WTC11 (cell line): ENCODE measurements at places on chromosomes 12 and 14. TPM values are rescaled to one million over a fixed set of nuclear protein-coding genes. Genes with fewer than 3 reads are reported as not detected.
A peak's percentile ranks its signal among the peaks of the same experiment; 100 is the strongest.

Gene PRH2
- 0.52 TPM in 1 of 3 replicates, not detected in the others for total RNA-seq

- no peaks in the 10 kb centered on the region for H3K27me3 ChIP-seq
- peaks cover 13% of the 10 kb centered on the region for H3K4me1 ChIP-seq
- DNase-seq = peak; percentile 79
- no peak overlapping the region for H3K4me3 ChIP-seq
- H3K27ac ChIP-seq = no peak overlapping the region
Measured at GRCh38 chr14:76644855-76645518, 116.3 kb upstream of the VASH1 start.

Gene DAO
- total RNA-seq = 0.17 TPM in 1 of 3 replicates, not detected in the others

GRCh38 chr14:71225113-71225512, 317.9 kb downstream of the PCNX1 start:
- H3K27ac ChIP-seq = no peak overlapping the region
- peaks cover 20% of the 10 kb centered on the region for H3K4me1 ChIP-seq
- no peaks in the 10 kb centered on the region for H3K36me3 ChIP-seq
- no peaks in the 10 kb centered on the region for H3K27me3 ChIP-seq
- DNase-seq = no peak

- H3K4me1 ChIP-seq = peaks cover 19% of the 10 kb centered on the region
- H3K4me3 ChIP-seq = no peak overlapping the region
- no peak overlapping the region for H3K27ac ChIP-seq
- peaks cover 55% of the 10 kb centered on the region for H3K27me3 ChIP-seq
- DNase-seq = no peak
Measured at GRCh38 chr12:4951601-4952000, 41.9 kb downstream of the KCNA1 start.

DNA sequence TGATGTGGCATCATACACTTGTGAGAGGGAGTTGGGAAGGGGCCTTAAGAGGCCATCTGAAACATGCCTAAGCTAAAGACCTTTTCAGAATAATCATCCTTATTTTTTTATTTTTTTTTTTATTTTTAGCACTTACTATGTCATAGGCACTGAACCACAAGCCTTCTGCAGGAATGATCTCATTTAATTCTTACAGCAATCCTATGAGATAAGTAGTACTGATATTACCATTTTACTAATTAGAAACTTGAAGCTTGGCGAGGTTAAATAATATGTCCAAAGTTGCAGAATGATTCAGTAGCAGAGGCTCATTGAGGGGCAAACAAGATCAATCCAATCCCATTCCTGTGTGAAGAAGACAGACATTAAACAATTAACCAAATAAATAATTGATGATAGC, 33.4 kb upstream of the DDHD1 start:
- H3K27ac ChIP-seq = no peak overlapping the region
- peaks cover 17% of the 10 kb centered on the region for H3K4me1 ChIP-seq
- DNase-seq = no peak
- H3K36me3 ChIP-seq = peaks cover 3% of the 10 kb centered on the region

- H3K4me3 ChIP-seq = no peak overlapping the region
- no peaks in the 10 kb centered on the region for H3K36me3 ChIP-seq
- no peak overlapping the region for H3K27ac ChIP-seq
- H3K27me3 ChIP-seq = no peaks in the 10 kb centered on the region
- no peak for DNase-seq
Measured at GRCh38 chr12:85183855-85184254, 96.2 kb upstream of the ALX1 start.

DNA sequence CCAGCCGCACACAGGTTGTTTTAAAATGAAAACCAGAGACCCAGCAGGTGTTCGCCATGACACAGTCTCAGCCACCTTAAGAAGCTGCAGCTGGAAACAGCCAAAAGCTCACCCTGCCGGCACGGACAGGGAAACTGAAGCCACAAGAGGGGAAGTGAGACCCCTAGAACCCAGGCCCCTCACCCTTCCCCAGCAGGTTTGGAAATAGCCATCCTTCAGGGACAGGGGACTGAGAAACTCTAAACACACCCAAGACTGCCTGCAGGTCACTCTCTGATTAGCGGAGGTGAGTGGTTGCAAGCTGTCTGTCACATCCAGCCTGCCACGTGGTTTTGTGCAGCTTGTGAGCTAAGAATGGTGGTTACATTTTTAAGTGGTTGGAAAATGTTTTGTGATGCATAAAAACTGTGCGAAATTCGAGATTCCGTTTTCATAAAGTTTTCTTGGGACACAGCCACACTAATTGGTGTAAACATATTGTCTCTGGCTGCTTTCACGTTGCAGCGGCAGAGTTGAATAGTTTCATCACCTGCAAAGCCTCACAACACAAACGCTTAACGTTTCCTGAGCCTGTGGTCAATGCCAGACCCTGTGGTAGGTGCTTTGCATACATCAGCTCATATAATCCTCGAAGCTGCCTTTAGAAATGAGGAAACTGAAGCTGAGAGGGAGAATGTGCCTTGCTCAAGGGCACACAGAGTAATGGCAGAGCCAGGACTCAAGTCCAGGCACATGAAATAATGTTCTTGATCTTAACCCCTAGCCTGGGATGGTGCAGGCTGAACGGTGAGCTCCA, 1.7 kb upstream of the SELPLG start:
- H3K4me1 ChIP-seq = peaks cover 57% of the 10 kb centered on the region
- H3K27me3 ChIP-seq = no peaks in the 10 kb centered on the region
- peak overlapping the region; percentile 18 for H3K27ac ChIP-seq
- DNase-seq = no peak
- H3K36me3 ChIP-seq = no peaks in the 10 kb centered on the region
